ENCODE measurements at places on chromosomes 5 and 9.

GRCh38 chr5:99674101-99674500 is 745.3 kb upstream of the CHD1 start:
- no peak for DNase-seq

DNA sequence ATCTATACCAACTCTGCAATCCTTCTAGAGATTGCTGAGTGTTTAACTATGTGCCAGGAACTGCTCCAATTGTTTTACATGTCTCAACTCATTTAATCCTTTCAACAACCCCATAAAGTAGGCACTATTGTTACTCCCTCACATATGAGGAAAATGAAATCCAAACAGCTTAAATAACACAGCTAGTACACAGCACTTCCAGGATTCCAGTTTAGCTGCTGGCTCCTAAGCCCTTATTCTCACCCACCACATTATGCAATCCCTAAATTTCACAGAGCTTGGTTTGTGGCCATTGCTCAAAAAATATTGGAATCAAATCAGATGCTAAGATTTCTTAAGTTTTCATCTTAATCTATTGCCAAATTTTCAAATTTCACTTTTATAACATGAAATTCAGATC is 84.9 kb downstream of the PRELID2 start:
- no peak for DNase-seq

DNA sequence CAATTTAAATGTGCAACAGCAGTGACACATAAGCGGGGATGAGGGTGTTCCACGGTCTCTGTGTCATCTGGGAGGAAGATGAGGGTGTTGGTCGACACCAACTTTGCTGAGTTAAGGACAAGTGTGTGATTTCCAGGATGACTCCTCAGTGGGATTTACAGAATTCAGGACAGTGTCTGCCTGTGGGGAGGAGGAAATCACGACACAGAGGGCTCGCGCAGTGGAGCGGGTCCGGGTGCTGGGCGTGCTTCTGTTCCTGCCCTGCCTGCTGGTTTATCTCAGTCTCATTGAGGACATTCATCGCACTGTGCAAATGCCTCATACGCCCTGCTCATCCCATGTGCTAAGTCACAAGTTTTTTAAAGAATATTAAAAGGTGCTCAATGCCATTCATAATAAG is 73.7 kb upstream of the ADAMTS2 start:
- no peak for DNase-seq

- no peak for DNase-seq
These were observed 470.8 kb downstream of the ENC1 start for GRCh38 chr5:74169701-74170100.

DNA sequence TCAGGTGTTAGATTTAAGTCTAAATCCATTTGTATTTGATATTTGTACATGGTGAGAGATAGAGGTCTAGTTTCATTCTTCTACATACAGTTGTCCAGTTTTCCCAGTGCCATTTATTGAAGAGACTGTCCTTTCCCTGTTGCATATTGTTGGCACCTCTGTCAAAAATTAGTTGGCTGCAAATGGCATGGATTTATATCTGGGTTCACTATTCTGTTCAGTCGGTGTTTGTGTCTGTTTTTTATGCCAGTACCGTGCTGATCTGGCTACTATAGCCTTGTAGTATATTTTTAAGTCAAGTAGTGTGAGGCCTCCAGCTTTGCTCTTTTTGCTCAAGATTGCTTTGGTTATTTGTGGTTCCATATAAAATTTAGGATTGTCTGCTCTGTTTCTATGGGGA is 176.2 kb upstream of the DMRT1 start:
- no peak for DNase-seq

DNA sequence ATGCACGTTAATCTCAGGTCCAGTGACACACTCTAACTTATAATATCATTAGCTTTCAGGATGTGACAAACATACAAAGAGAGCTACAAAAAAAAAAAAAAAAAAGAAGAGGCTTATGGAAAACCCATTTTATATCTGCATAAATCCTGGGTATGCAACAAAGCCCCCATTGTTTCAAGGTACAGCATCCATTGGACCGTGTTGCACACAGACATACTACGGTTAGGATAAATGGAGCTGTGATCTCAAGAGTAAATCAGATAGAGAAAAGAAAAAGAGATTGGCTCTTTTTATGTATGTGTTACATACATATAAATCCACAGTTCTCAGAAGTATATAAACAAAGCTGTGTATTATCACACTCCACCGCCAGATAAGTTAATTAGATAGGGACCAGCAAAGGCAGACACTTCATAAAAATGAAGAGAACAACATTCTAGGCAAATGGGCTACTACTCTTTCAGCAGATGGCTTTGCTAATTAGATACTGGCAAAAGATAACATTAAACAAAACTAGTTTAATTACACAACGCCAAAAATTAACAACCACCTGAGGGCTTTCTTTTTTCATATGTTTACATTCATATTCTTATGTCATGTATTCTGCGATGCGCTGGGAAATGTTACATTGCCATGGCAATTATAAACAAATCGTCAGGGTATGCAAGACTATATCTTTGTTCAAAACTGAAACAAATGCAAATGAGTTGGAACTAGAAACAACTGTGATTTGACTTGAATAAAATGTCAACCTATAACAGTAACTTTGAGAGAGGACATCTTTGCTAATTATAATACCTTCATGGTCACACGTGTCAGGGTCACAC is 304.2 kb downstream of the SEMA5A start:
- DNase-seq = no peak

GRCh38 chr5:139050432-139050831 is 147.7 kb downstream of the SIL1 start:
- no peak for DNase-seq

DNA sequence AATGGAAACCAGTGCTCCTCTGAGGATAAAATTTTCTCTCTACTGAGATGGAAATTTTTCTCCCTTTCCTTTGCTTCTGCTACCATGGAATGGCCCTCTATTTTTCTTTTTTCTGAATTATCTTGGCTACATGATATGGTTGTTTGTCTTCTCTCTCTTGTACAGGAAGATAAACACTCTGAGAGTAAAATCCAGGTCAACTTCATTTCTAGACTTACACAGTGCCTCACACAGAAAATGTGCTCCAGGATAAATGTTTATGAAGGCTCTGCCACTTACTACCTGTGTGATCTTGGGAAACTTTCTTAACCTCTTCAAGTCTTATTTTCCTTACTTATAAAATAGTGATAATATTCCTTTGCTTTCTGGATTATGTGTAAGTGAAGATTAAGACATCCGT is 153.9 kb downstream of the PRELID2 start:
- DNase-seq = no peak

DNA sequence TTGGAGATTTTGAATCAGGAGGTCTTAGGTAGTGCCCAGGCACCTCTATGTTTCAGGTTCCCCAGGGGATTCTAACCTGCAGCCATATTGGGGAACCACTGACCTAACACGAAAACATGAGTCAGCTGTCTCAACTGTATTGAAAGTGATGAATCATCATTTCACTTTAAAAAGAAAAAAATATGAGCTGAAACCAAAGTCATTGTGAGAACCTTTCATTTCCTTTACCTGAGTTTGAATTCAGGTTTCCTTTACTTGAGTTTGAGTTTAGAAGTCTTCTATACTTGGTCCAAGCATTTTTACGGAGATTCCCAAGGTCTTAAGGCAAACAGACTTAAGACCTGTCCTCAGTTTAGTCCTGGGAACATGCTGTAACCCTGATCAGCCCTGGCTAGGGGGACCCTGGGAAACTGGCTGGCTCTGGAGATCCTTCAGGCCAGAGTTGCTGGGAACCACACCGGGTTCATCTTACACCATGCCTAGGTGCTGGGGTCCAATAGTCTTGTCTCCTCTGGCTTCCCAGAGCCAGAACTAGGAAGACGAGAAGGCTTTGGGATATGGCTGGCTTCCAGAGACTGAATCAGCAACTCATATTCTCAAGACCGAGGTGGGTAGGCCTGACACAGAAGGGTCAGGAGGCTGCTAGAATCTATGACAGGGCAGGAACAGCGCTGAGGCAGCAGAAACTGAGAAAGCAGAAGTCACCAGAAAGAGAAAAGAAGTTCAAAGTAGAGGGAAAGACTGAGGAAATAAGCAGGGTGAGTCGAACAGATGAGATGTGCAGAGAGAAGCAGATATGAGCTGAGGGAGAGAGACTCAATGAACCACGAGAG is 16.4 kb upstream of the PDCD1LG2 start:
- DNase-seq = peak; percentile 33

- DNase-seq = no peak
These were observed at the start of gene MARCOL for GRCh38 chr5:148238418-148238794. Gene MARCOL, plus strand, starts transcription at chr5:148238525. Its CDS starts 73 bp downstream, at chr5:148238598.

GRCh38 chr9:125681086-125681622 is 25.9 kb downstream of the MAPKAP1 start:
- no peak for DNase-seq

GRCh38 chr5:59188419-59189225 is 605.7 kb downstream of the RAB3C start:
- DNase-seq = peak; percentile 36

DNA sequence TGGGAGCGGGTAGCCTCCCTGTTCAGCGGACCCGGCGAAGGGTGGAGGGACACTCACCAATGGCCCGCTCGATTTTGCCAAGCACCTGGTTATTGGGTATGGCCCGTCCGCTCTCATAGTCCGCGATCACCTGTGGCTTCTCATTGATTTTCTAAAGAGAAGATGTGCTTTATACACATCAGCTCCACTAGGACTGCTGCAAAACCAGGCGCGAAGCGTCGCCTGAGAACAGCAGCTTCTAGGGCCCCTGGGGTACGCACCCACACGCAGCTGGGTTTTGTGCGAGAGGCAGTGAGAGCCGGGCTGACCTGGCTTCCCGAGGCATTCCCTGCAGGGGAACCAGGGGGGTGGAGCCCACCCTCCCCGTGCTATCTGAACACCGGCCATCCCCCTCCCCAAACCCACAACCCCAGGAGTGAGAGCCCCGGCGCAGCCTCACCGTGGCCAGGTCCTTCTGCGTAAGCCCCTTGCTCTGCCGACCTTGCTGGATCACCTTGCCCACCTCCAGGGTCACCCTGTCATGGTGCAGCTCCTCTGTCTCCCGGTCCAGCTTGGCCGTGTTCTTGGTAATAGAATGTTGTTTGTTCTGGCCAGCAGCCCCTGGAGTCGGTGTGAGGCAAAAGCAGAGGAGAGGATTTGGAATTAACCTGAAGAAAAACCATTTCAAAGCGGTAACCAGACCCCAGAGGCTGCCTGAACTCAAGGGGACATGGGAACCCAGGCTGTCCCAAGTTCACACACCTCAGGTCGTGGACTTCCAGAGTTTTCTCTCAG is 3.1 kb downstream of the EDF1 start:
- no peak for DNase-seq
